ENCODE measurements at places on chromosomes 11 and 22.

GRCh38 chr11:20962581-20962980 is 293.2 kb downstream of the NELL1 start:
- DNase-seq: no peak

DNA sequence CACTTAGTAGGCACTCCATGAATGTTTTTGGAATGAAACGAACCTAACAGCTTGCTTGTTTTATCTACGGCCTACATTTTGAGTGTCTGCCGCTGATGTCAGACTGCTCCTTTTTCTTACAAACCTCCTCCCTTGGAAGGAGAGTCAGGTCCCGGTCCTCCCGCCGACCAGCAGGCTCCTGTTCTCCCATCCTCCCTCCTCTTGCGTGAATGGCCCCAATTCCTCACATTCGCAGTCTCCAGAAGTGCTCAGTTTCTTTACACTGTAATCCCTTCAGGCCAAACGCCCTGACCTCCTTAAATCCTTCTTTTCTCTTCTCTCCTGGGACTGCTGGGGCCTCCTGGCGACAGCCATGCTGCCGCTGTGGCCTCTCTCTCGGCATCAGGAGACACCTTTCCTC is 82.6 kb upstream of the CSNK2A3 start:
- DNase-seq: no peak

DNA sequence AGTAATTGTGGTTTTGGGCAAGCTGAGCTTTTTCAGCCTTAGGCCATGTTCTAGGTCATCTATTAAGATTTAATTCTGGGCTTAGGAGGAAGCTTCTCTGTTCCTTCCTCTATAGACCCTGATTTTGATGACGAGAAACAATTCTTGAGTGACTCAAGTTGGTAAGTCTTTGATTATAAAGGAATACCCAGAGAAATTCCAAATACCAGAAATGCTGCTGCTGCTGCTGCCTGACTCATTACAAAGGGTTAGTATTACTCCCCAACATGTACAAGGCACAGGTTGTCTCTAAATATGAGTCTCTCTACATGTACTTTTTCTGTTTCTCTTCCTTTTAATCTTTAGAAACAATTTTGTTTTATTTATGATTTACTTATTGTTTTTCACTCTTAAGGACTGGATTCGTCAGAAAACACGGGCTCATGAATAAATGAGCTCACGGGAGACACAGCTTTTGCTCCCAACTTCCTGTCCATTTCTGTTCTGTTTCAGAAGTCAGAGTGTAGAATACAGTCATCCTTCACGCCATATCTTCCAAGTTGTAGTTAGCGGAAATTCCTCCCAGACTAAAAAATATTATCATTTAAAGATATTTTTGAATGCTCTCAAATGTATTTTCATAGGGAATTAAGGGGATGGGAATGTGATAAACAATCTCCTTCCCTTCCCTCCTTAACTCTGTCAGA is 31.8 kb upstream of the RBMXL2 start:
- no peak for DNase-seq

- DNase-seq: peak; percentile 50
Observed at GRCh38 chr11:62324731-62325556, 12.3 kb upstream of the ASRGL1 start.

DNA sequence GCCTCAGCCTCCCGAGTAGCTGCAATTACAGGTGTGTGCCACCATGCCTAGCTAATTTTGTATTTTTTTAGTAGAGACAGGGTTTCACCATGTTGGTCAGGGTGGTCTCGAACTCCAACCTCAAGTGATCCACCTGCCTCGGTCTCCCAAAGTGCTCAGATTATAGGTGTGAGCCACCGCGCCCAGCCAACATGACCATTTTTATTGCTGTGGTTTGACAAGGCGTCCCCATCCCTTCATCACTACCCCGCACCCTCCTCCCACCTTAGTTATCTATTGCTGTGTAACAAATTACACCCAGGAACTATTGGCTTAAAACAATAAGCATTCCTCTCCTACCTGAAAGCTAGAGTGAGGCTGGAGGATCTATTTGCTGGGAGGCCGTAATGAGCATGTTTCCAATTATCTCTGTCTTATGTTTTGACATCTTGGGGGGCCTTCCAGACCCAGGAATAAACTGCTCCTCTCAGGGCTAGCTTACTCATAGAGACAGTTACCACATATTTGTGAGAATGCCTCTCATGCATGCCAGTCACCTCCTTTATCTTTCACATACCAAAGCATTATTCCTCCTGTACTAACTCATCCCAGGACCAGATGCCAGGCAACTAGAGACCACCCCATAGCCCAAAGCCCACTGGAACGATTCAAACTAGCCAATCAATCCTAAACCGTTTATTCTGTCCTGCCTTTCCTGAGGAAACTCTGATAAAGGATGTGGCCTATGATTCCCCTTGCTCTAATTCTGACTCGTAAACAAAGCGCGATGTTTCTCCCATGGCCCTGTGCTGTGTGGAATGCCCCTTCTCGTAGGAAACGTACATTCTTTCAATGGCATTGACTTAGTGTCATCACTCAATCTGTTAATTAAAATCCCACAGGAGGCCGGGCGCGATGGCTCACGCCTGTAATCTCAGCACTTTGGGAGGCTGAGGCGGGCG is 19.4 kb downstream of the SNU13 start:
- no peak for DNase-seq

GRCh38 chr11:73980001-73980961 is 2.4 kb downstream of the UCP2 start:
- DNase-seq: no peak

GRCh38 chr11:74615988-74616387 is 23.6 kb downstream of the POLD3 start:
- DNase-seq: no peak

GRCh38 chr11:124983674-124984511 is 29.9 kb downstream of the CCDC15 start:
- no peak for DNase-seq

GRCh38 chr11:88404391-88404790 is 66.9 kb upstream of the CTSC start:
- DNase-seq: no peak

GRCh38 chr11:95563173-95563572 is 226.4 kb downstream of the FAM76B start:
- no peak for DNase-seq

DNA sequence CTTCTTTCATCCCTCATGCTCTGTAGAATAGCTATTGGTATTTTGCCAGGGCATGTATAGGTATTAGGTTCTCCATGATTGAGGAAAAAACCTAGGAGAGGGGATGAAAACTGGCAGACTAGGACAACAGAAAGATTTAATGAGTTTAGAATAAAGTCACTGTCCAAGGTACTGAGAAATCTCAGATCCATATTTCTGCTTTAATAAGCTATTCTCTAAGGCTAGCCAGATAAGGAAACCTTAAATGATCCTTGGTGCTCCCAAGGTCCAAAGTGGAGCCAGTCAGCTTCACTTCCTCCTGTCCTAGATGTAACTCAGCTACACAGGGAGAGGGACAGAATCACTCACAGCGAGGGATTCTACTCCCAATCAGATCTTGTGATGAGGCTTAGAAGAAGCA is 13.7 kb upstream of the CSNK2A3 start:
- DNase-seq: no peak

DNA sequence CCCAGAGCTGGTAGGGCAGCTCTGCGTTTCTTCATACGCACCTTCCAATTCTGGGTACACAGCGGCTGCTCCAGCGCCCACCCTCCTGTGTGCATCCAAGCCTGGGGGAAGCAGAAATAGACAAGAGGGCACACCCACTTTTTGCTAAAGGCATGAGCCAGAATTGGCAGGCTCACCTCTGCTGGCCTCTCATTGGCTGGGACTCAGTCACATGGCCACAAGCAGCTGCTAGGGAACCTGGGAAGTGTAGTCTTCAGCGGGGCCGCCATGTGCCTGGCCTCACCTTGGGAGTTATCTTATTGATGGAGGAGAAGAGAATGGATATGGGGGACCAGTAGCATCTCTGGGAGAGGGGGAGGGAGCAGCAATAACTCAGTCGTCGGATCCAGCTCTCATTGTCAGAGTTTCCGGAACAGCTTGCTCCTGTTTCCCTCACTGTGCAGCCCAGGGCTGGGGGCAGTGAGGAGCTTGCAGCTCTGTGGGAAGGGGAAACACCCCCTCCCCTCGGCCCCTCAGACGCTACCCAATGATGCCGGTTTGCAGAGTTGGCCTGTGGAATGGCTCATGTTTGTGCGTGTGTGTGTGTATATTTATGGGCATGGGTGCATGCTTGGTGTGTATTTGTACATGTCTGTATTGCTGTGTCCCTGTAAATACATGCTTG is 11.8 kb upstream of the MIEF1 start:
- peak; percentile 47 for DNase-seq

GRCh38 chr11:27421819-27422494 is 50.6 kb downstream of the LGR4 start:
- no peak for DNase-seq

- DNase-seq: no peak
Observed at GRCh38 chr11:119522609-119523008, 99.6 kb upstream of the THY1 start.

DNA sequence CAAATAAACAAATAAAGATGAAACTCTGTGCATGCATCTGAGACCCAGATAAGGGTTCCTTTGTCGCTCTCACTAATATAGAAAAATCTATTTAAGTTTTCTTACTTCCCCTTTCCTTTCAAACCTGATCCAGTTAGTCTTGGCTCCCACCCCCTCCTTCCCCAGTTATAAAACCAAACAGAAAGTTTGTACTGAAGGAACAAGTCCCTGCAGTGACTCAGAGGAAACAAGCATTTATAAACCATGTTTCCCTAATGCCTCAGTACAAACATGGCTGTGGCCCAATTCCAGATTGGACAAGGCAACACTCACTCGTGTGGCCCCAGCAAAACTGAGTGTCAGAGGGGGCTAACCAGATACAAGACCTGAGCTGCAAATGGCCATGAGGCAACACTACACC is 65.5 kb upstream of the ARHGAP20 start:
- no peak for DNase-seq

GRCh38 chr11:27291954-27292636 is 70.9 kb downstream of the CCDC34 start:
- DNase-seq: no peak

DNA sequence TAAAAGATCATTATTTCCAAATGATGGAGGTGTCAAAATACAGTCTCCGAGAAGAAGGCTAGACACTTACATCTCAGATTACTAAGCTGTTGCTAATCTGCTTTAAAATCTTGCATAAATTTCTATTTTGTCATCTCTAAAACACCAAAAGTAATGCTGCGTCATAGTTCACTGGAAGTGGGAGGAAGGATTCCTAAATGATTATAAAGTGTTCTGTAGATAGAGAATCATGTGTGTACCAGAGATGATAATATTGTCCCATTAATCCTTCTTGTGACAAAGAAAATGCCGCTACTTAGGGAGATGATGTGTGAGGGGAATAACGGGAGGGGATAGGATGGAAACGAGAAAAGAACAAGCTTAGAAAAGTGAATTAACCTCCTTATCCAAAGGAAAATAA is 268.6 kb downstream of the JRKL start:
- DNase-seq: no peak

DNA sequence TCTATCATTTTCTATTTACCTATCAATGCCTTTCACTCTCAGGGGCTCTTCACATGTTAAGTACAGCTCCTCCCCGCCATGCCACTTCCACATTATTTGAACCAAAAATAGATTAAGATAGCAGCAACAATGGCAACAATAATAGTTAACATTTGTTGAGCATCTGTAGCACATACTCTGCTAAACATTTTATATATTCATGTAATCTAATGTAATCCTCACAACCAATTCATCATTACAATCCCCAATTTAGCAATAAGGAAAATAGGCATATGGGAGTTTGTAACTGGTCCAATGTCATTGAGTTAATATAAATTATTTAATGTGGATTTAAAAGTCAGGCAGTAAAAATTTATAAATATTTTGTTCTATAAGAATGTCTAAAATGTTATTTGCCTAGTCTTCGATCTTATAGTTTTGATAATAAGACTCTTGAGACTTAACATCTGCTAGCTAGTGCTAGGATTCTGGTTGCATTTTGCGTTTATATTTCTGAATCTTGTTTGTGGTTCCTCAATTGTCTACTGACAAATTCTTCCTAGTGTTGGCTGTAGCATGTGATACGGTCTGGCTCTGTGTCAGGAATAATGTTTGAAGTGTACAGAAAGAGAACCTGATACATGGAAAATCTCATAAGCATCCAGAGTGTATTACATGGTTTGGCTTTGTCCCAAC is 621.5 kb upstream of the LUZP2 start:
- DNase-seq: no peak

GRCh38 chr11:94519478-94520084 is 7.3 kb downstream of the C11orf97 start:
- no peak for DNase-seq

GRCh38 chr11:66981976-66982578 is 7.0 kb downstream of the C11orf86 start:
- DNase-seq: no peak

DNA sequence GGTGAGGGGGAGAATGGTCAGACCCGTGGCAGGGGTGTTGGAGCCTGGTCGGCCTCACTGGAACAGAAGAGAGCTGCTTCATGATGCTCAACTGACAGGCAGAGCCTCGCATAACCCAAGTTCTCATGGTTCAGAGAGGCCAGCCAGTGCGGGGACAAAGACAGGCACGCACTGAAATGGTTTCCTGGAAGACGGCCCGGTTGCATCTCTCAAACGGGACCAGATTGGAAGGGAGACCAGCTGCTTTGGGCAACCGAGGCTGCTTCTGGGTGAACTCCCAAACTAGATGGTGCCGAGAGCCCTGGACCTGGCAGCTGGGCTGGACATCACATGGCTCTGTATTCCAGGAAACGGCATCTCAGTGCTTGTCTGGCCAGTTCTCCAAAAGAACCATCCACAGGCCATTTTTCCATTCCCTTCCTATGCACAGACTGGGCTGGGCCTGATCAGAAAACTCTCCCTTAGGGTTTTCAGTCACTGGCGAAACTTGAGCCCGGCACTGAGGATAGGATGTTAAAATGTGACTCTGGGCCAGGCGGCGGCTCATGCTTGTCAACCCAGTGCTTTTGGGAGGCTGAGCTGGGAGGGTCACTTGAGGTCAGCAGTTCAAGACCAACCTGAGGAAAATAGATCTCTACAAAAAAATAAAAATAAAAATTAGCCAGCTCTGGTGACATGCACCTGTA is 80.1 kb upstream of the PRODH start:
- no peak for DNase-seq

GRCh38 chr11:77501758-77502157 is 27.9 kb upstream of the PAK1 start:
- no peak for DNase-seq

- no peak for DNase-seq
Observed at GRCh38 chr11:65293909-65294381, 20.7 kb upstream of the CDC42EP2 start.

- no peak for DNase-seq
Observed at GRCh38 chr22:50731811-50732624, 6.0 kb upstream of the ACR start.

DNA sequence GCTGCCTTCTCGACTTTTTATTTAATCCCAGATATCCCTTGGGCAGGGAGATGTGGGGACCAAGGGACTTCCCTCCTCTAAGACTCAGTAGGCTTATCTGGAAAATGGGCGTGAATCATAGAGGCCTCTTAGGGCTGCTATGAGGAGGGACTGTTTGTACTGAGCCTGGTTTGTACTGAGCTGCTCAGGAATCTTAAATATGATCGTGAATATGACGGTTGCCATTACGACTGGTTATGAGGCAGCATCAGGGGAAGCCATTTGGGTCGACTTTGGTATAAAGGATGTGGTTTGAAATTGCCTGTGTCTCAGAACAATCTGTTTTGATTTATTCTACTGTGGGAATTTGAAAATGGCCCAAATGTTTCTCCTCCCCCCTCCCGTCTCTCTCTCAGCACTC is 20.6 kb downstream of the TSPAN18 start:
- DNase-seq: no peak

Measured in neural crest cell (in vitro differentiated cells).